ENCODE measurements at places on chromosomes 2 and 18.

GRCh38 chr2:130850788-130851623 lies 14.3 kb downstream of the ARHGEF4 start:
- no peak for DNase-seq

DNA sequence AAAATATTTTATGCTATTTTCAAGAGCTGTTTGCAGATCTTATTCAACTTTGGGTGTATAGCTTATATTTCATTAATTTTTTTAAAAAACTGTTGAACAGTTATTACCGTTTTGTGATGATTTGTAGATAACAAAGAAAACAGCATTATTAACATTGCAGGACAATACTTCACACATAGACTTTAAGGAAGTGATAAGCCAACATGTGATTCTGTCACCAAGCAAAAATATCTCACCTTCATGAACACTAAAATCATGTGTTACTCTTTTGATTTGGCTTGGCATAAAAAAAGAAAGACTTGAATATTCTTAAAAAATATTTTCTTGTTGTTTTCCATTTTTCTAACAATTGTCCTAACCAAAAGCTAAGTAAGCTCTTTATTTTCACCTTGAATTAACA lies 33.0 kb downstream of the SLC35F5 start:
- DNase-seq, result no peak

- peak; percentile 62 for DNase-seq
Observed at GRCh38 chr2:120470041-120470965, 124.4 kb downstream of the INHBB start.

DNA sequence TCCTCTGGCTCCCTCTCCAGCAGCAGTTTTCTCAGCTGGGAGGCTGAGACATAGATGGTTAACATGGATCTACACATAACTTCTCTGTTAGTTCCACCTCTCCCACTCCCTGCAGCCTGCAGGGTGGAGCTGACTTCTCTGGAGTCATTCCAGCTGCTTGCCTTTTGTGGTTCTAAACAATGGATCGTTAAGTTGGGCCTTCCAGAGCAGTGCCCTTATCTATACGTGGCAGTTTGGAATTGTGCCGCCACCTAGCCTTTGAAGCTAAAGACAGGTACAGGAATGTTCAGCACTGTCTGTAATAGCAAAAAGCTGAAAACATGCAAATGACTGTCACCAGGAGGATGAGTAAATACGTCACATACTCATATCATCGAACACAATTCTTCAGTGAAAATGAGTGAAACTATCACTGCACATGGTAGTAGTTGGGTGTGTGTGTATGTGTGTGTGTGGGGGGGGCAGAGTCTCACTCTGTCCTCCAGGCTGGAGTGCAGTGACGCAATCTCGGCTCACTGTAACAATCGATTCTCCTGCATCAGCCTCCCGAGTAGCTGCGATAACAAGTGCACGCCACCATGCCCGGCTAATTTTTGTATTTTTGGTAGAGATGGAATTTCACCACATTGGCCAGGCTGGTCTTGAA lies 50.3 kb downstream of the SH2D6 start:
- no peak for DNase-seq

- no peak for DNase-seq
Observed at GRCh38 chr2:74584088-74584645, 29.6 kb downstream of the DOK1 start.

- peak; percentile 93 for DNase-seq
Observed at GRCh38 chr2:216498379-216499352, at the start of gene RPL37A. RPL37A (plus strand) TSS chr2:216498844; CDS start chr2:216498875, 31 bp downstream.

DNA sequence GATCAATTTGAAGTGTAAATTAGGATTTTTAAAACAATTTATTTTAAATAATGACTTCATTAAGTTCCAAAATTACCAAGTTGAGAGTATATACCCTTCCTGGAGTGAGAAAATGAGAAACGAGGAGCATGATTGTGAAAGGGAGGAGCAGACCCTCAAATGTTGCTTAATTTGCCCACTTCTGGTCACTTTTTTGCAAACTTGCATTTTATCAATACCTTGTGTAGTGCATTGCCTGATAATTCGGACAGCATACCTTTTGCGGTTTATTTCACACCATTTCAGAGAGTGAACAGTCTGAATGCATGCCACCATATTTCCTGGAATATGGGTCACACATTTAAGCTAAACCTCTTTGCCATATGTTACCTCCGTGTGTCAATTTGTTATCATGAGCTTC lies 669.7 kb downstream of the RNF144A start:
- DNase-seq, result no peak

DNA sequence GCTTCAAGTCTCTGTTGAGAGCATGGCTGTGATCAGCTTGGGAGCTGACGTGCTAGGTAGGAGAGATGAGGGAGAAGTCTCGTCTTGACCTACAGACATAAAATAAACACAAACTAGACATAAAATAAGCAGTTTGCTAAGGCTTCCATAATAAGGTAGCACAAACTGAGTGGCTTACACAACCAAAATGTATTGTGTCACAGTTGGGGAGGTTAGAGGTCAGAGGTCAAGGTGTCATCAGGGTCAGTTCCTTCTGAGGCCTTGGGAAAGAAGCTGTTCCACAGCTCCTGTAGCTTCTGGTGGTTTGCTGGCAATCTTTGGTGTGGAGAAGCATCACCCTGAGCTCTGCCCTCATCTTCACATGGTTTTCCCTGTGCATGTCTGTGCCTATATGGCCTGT lies 20.2 kb downstream of the DAW1 start:
- DNase-seq, result no peak

GRCh38 chr2:70111752-70112591 lies 24.7 kb downstream of the PCBP1 start:
- DNase-seq, result no peak

GRCh38 chr2:59658906-59659635 lies 894.4 kb downstream of the BCL11A start:
- DNase-seq, result no peak

GRCh38 chr2:223896833-223897311 lies 48.3 kb downstream of the WDFY1 start:
- no peak for DNase-seq

DNA sequence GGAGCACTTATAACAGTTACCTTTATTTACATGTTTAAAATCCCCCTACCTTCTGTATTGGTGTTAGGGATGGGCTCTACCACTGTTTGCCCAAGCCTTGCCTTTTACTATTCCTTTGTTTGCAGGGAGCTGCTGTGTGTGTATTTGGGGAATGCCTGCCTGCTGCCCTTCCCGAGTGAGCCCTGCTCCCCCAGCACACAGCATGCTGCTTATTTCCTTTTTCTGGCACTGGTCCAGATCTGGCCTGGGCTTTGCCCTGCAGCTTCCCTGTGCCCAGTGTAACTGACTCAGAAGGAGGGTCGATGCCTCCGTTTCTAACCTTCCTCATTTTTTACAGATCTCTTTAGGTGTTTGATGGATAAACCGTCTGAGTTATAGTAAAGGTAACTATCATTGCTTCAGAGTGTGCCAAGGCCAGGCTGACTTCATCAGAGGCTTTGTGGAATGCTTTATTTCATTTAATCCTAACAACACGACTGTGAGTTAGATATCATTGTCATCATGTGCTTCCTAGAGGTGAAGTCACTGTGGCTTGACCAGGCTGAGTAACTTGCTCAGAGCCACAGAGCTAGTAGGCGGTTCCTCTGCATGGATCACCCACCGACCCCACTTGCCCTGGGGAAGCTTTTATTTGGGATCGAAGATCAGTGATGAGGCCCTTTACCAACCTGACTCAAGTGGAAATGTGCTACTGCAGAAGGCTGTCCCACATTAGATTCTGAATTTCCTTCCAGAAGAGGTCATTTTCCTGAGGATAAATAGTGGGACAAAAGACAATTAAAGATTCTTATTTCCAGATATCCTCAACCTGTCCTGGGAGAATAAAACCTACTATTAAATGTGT lies 238.8 kb downstream of the ZNF407 start:
- DNase-seq, result peak; percentile 65

DNA sequence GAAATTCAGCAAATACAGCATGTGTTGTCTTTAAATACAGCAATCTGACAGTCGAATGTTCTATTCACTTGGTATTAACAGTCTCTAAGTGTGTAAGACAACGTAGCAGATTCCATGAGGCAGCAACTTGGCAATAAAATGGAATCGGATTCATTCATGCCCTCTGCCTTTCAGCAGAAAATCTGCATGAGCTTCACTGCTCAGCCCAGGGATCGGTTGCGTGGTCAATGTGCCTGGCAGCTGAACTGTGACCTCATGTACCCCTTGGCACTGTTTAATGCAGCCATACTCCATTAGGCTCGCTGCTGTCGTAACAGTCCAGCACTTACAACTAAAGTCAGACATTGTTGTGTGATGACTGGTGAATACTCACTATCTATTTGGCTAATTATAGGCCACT lies 17.7 kb upstream of the RGPD4 start:
- peak; percentile 54 for DNase-seq

GRCh38 chr18:60017371-60017770 lies 117.6 kb downstream of the PMAIP1 start:
- no peak for DNase-seq

DNA sequence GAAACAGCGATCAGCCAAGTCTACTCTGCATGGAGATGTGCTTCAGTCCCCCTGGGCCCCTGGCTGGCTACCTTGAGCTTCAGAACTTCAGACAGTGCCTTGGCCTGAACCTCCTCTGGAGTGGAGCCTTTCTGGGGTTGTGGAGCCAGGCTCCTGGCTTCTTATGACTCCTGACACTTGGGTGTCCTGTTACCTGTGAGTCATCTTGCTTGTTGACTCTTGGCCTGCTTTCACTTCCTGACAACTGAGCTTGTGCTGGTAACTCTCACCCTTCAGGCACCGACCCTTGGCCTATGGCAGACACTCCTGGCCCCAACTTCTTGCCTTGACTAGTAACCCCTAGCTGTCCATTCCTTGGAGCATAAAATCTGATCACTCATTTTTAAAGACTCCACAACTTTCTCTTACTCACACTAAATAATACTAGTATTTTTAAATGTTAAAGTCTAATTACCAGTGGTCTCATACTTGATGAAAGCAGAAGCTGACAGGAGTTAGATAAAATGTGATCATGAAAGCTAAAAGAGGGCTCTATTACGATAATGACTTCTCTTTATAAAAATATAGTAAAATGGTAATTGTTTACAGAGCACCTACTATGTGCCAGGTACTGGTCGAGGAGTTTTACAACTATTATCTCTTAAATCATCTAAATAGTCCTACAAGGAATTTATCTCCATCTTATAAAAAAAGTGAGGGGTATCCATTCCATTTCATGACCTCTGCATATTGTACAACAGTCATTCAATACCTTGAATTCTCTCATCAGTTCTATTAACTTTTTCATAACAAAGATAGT lies 46.3 kb upstream of the VIT start:
- no peak for DNase-seq

- DNase-seq, result no peak
Observed at GRCh38 chr18:47893939-47894699, 36.3 kb downstream of the SMAD2 start.

DNA sequence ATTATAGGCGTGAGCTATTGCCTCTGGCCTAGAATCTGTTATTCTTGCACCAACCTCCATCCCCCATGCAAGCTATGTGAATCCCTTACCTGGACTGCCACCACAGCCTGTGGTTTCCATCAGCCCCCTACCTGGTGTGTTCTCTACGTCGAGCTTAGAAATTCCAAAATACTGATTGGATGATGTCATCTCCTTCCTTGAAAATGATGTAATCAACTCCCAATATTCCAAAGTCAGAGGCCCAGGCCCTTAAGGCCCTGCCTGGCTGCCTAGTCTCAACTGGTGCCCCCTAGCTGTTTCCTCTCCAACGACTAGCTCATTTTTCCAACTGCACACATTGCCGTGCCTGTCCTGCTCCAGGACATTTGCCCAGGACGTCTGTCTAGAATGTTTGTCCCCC lies 41.3 kb upstream of the GBX2 start:
- no peak for DNase-seq
